ENCODE measurements at places on chromosomes 2 and 18. TPM values are rescaled to one million over a fixed set of nuclear protein-coding genes. Genes with fewer than 3 reads are reported as not detected.

- peaks cover 9% of the 10 kb centered on the region for H3K4me1 ChIP-seq
- no peak overlapping the region for H3K4me3 ChIP-seq
- H3K36me3 ChIP-seq, result no peaks in the 10 kb centered on the region
- no peak overlapping the region for H3K27ac ChIP-seq
- no peak for DNase-seq
These were observed 31.5 kb upstream of the MFF start for GRCh38 chr2:227293531-227293930.

The C1QL2 gene
- total RNA-seq, result not detected

The PFN4 gene
- 1.3 TPM for total RNA-seq

GRCh38 chr2:148508878-148509287 is 135.7 kb upstream of the EPC2 start:
- H3K27ac ChIP-seq, result no peak overlapping the region
- no peak for DNase-seq
- no peak overlapping the region for H3K4me3 ChIP-seq
- H3K27me3 ChIP-seq, result no peaks in the 10 kb centered on the region
- peaks cover 10% of the 10 kb centered on the region for H3K4me1 ChIP-seq

DNA sequence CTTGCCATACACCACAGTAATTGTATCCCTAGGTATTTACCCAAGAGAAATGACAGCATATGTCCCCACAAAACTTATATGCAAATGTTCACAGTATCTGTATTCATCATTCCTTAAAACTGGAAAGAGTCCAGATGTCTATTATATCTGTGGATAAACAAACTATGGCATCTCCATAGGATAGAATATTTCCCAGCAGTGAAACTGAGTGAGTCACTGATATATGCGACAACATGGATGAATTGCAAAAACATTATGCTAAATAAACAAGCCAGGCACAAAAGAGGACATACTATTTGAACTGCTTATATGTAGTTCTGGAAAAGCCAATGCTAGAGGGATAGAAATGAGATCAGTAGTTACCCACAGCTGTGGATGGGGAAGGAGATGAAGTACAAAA is 359.4 kb upstream of the DSEL start:
- no peak overlapping the region for H3K27ac ChIP-seq
- no peak overlapping the region for H3K4me3 ChIP-seq
- DNase-seq, result no peak
- H3K4me1 ChIP-seq, result peaks cover 14% of the 10 kb centered on the region
- no peaks in the 10 kb centered on the region for H3K36me3 ChIP-seq

DNA sequence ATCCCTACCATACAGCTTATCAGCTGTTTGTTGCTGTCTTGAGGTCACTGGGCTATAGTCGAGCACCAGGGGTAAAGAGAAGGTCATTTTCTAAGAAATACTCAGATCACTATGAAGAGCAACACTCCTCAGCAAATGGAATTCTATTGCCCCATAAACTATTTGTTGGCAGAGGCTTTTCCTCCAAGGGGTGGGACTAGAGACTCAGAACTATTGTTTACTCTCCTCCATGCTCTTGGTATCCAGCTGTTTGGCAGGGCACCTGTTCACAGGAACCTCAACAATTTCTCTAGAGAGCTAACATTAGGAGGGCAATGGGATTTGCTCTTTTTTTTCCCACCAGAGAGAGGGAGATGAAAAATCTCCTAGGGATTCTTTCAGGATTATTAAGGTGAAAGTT is 249.1 kb upstream of the SPRED2 start:
- DNase-seq, result no peak
- no peak overlapping the region for H3K27ac ChIP-seq
- H3K27me3 ChIP-seq, result no peaks in the 10 kb centered on the region
- H3K4me3 ChIP-seq, result no peak overlapping the region

GRCh38 chr2:30404319-30405259 is 42.5 kb upstream of the LCLAT1 start:
- no peaks in the 10 kb centered on the region for H3K27me3 ChIP-seq
- no peak overlapping the region for H3K4me3 ChIP-seq
- DNase-seq, result no peak
- no peak overlapping the region for H3K27ac ChIP-seq

DNA sequence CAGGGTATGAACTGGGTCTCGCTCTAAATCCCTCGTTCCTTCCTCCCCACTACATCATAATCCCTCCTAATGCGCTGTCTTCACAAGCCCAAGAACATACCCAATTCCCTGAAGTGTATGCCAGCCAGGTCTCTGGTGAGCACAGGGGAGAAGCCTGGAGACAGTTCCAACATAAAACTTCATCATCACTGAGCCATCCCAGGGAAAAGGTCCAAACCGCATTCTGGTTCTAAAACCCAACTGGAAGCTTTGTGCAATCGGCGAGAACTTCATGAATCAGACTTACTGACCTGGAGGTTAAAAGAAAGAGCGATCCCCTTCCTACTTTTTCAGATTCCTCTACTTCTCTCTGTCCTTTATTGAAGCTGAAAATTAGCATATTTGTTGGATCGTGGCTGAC is 132.7 kb downstream of the ALPK2 start:
- H3K36me3 ChIP-seq, result no peaks in the 10 kb centered on the region
- DNase-seq, result no peak
- no peak overlapping the region for H3K4me3 ChIP-seq

The ABCG8 gene
- total RNA-seq, result not detected

- H3K36me3 ChIP-seq, result no peaks in the 10 kb centered on the region
- no peaks in the 10 kb centered on the region for H3K4me1 ChIP-seq
- no peak overlapping the region for H3K4me3 ChIP-seq
- H3K27ac ChIP-seq, result no peak overlapping the region
- no peaks in the 10 kb centered on the region for H3K27me3 ChIP-seq
- DNase-seq, result no peak
These were observed 101.1 kb downstream of the SLC4A10 start for GRCh38 chr2:161725297-161725696.

DNA sequence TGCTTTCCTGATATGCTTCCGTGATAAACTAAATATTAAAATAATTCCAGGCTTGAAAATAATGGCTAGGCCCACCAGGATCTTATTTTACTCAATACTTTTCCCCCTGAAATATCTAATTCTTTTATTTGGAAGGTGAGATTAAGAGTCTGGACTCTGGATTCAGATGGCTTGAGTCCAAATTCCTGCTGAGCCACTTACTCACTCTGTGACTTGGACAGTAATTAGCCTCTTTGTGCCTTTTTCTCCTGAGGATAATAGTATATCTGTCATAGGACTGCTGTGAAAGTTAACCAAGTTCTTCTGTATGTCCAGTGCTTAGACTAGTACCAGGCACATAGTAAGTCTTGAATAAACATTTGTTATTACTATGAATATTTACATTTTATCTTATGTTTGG is 127.3 kb upstream of the ERBB4 start:
- no peaks in the 10 kb centered on the region for H3K27me3 ChIP-seq
- H3K4me3 ChIP-seq, result no peak overlapping the region
- no peak overlapping the region for H3K27ac ChIP-seq
- DNase-seq, result no peak
- no peaks in the 10 kb centered on the region for H3K36me3 ChIP-seq

DNA sequence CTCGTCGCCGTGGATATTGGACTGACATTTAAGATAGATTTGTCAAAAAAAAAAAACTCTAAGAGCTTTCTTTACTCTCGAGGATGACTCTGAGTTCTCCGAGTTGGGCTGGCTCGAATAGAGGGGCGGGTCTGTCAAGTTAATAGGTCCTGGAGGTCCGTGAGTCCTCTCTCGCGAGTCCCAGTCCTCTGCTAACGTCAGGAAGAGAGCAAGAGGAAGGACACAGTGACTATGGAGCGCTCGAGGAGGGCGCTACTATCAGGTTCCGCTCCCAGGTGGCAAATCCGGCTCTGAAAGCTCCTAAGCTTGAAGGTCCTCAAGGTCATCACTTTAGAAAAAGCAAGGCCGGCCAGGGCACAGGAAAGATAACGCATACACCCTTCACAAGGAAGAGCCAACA is 404 bp upstream of the AKAIN1 start:
- no peak for DNase-seq
- peak overlapping the region; percentile 58 for H3K4me3 ChIP-seq
- no peaks in the 10 kb centered on the region for H3K36me3 ChIP-seq
- peaks cover 94% of the 10 kb centered on the region for H3K27me3 ChIP-seq

GRCh38 chr2:178882666-178883440 is 75.6 kb upstream of the TTN start:
- H3K27me3 ChIP-seq, result no peaks in the 10 kb centered on the region
- H3K4me3 ChIP-seq, result no peak overlapping the region
- no peaks in the 10 kb centered on the region for H3K4me1 ChIP-seq
- H3K36me3 ChIP-seq, result no peaks in the 10 kb centered on the region

The PLEKHH2 gene
- total RNA-seq, result 2.1 TPM

GRCh38 chr2:54428108-54428831 is 27.9 kb upstream of the SPTBN1 start:
- peaks cover 5% of the 10 kb centered on the region for H3K4me1 ChIP-seq
- no peak overlapping the region for H3K4me3 ChIP-seq
- H3K27me3 ChIP-seq, result no peaks in the 10 kb centered on the region
- DNase-seq, result no peak

The CD207 gene
- not detected for total RNA-seq

The KCNK3 gene
- 0.68 TPM for total RNA-seq

DNA sequence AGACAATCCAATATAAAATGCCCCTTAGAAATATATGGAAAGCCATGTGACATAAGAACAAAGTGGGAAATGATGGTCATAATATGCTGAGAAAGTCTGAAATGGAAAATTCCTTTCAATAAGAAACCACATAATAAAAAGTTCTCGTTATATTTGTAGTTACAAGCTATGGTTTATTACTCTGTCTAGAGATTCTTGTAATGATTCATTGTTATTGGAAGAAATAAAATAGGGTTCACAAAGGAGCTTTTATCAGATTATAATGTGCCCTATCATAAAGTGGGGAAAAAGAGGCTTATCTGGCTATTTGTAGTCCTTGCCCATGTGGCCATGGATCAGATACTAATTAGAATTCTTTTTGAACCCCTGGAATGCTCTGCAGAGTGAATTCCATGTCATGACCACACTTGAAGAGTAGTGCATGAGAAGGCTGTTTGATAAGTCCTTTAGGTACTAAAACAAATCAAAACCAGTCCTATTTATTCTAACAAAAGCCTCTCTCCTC is 420.7 kb upstream of the NRP2 start:
- no peaks in the 10 kb centered on the region for H3K36me3 ChIP-seq
- no peaks in the 10 kb centered on the region for H3K4me1 ChIP-seq
- no peaks in the 10 kb centered on the region for H3K27me3 ChIP-seq

The AMER3 gene
- 1.4 TPM for total RNA-seq

DNA sequence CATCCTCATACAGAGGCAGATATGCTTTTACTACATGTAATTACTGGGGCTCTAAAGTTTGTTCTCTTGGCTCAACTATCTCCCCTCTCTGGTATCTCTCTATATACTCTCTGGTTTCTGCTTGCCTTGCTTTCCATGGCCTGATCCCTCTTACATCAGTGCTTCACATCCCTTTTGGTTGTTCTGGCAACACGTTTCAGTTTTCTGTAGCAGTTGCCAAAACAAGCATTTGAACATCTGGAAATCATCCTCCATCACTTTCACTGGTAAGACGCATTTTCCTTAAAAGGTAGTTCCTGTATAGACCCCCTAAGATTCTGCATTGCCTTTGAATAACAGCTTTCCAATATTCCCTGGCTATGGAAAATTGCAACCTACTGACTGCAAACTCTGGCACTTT is 25.9 kb downstream of the COL5A2 start:
- no peak for DNase-seq
- H3K27ac ChIP-seq, result no peak overlapping the region
- H3K4me3 ChIP-seq, result no peak overlapping the region
- peaks cover 15% of the 10 kb centered on the region for H3K4me1 ChIP-seq
- H3K36me3 ChIP-seq, result no peaks in the 10 kb centered on the region

DNA sequence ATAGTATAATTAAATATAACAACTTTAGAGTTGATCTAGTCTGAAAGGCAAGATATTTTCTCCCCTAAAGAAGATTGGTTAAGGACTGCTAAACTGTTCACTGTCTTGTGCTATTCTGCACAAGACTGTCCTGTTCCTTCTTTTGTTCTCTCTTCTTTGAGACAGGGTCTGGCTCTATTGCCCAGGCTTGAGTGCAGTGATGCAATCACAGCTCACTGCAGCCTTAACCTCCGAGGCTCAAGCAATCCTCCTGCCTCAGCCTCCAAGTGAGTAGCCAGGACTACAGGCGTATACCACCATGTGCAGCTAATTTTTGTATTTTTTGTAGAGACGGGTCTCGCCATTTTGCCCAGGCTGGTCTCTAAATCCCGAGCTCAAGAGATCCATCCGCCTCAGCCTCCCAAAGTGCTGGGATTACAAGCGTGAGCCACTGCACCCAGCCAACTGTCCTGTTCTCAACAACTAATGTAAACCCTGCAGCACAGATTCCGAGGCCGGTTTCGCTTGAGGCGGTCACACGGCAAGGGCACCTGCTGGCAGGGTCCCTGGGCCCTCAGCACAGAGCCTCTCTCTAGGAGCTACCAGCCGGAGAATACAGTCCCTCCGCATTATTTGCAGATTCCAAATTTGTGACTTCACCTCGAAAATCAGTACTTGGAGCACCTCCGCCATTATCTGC is 16.4 kb downstream of the PXDN start:
- DNase-seq, result no peak
- H3K27me3 ChIP-seq, result no peaks in the 10 kb centered on the region
- H3K4me3 ChIP-seq, result no peak overlapping the region
- H3K4me1 ChIP-seq, result peaks cover 75% of the 10 kb centered on the region
- H3K36me3 ChIP-seq, result peaks cover 19% of the 10 kb centered on the region

The UGT1A1 gene
- not detected for total RNA-seq

- no peak for DNase-seq
- peaks cover 7% of the 10 kb centered on the region for H3K4me1 ChIP-seq
- peaks cover 8% of the 10 kb centered on the region for H3K36me3 ChIP-seq
- H3K27me3 ChIP-seq, result no peaks in the 10 kb centered on the region
- no peak overlapping the region for H3K4me3 ChIP-seq
These were observed 1323.5 kb upstream of the TMEFF2 start for GRCh38 chr2:193518041-193518817.

Measured in neural crest cell (in vitro differentiated cells).